ENCODE measurements at places on chromosomes 13 and 19.
A peak's percentile ranks its signal among the peaks of the same experiment; 100 is the strongest.

- no peak for DNase-seq
Observed at GRCh38 chr13:40153516-40153915, 498.1 kb downstream of the COG6 start.

DNA sequence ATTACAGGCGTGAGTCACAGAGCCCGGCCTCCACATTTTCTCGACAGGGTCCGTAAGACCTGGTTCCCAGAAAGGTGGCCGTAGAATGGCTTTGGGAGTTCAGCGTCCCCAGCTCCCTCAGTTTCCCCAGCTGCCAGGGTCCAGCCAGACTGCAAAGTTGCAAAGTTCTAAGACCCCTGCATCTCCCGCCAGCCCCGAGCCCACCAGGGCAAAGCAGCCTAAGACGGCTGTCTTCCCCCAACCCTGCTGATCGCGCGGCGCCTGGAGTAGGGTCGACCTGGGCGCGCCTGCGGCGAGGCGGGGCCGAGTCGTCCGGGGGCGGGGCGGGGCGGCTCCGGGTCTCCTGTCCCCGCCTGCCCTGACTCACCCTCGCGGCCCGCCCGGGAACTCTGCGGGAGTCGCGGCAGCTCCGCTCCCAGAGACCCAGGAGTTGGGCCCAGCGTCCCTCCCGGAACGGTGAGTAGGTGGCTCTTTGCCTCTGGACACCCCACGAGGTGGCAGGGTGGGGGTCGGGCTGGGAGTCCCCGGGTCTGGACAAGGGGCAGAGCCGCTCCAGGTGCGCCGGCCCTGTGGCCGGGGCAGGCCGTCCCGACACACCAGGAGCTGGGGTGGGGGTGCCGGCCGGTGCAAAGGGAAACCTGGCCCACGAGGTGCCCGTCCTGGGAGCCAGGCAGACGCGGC is at the start of gene LRRC8E:
TSS of gene LRRC8E (plus strand) at position 366 of the 681 bp plus-strand sequence. CDS start 7,094 bp downstream, outside the sequence.
- no peak for DNase-seq

GRCh38 chr19:38394488-38394887 is 6.0 kb downstream of the SPRED3 start:
- peak; percentile 73 for DNase-seq

DNA sequence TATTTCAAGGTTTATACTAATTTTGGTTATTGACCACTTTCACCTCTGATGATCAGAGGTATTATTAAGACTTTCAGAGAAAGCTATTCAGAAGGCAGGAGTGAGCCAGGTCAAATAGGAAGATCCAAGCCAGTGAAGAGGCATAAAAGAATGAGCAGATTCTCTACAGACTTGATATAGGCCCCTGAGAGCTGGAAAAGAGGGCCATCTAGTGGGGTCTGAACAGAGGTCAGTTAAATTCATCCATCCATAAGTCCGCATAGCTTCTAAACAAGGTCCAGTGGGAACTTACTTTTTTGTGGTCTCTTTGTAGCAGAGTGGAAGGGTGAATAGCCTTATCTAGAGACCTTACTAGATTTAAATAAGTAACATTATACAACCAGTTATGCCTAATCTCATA is 126.6 kb upstream of the UFM1 start:
- no peak for DNase-seq

DNA sequence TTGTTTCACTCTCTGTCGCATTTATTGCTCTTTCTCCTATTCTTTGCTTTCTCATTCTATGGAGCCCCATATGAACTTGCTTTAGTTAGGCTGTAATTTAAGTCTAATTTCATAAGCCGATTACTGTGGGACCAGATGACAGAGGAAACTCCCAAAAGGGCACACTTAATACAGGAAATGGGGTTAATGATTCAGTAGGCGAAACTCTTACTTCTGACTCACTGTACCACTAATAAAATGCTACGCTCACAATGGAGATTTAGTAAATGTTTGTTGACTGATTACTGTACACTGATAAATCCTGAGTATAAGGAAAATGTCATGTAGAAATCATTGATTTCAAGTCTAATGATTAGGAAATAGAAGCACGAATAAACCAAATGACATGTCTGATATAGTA is 276.4 kb downstream of the KLF5 start:
- no peak for DNase-seq

- no peak for DNase-seq
Observed at GRCh38 chr19:41386442-41386841, 10.1 kb downstream of the TMEM91 start.

DNA sequence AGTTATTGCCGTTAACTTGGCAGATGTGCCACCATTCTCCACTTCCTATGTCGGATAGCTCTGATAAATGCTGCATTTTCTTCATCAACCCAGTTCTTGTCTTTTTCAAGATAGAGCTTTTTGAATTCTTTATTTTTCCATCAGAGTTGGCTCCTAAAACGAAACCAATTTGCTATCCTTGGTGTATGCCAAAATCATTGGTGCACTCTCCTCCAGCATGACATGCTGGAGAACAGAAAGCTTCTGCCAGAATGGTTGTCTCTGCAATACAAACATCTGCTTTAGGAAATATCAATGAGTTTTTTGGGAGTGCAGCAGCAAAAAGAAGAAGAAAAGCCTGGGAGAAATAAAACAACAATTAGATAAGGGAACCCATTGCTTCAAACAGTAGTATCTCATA is 124.2 kb downstream of the CDK8 start:
- DNase-seq = no peak

DNA sequence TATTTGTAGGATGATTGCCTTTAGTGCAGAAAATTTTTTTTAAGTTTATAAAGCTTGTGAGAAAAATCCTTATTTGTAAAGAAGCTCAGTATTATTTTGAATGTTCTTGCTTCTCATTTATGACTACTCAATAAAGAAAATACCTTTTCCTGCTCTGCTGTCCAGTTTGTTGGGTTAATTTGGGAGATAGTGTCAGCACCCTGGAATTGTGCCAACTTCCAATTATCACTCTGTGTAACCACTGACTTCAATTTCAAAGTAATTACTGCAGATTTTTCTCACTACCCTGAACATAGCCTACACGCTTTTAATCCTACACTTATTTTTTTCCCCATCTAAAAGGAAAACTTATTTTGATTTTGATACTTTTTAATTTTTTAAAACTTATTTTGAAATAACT is 93.1 kb downstream of the GGACT start:
- DNase-seq = no peak

GRCh38 chr13:107730813-107731212 is 484.5 kb downstream of the LIG4 start:
- DNase-seq = no peak

DNA sequence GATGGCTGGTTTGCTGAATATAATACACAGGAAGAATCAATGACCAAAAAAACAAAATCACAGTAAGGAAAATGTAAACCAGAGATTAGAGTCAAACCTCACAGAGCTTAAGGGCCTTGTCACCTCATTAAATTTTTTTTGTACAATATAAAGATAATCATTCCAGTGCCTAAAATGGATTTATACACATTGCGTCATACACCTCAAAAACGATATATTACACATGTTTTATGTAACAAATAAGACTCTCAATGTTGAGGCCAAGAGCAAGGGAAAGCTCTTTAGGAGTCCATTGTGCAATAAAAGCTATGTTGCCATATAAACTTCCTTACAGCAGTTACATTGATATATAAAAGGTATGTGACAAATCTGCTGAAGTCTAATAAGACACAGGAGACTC is 856.7 kb upstream of the SLITRK1 start:
- DNase-seq = no peak

DNA sequence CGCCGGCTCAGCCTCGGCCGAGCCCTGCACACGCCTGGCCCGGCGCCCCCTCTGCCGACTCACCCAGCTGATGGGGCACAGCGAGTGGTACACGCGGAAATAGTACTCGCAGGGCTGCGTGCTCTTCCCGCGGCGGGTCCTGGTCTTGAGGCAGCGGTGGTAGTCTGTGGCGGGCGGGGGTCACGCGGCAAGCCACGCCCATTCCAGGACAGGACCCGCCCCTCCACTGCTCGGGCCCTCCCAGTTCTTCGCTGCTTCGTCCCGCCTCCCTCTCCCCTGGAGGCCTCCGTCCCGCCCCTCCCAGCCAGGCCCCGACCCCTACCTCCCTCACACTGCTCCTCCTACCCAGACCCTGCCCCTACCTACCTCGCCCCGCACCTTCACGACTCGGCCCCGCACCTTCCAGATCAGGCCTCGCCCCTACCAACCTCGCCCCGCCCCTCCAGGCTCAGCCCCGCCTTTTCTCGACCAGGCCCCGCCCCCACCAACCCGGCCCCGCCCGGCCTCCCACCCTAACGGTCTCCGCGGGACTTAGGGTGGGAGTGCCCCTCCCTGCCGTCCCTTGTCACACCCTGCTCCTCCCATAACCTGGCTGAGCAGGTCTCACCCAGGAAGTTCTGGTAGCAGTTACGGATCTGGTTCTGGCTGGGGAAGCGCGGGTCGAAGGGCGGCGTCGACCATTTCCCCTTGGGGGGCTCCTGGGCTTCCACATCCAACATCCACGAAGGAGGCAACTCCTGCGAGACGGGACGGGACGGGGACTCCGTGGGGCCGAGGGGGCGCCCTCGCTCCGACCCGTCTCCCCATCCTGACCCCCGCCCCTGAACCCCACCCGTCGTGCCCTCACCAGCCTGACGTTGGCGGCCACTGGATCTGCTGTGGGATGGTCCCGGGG is 469 bp downstream of the COX6B2 start:
- peak; percentile 27 for DNase-seq

DNA sequence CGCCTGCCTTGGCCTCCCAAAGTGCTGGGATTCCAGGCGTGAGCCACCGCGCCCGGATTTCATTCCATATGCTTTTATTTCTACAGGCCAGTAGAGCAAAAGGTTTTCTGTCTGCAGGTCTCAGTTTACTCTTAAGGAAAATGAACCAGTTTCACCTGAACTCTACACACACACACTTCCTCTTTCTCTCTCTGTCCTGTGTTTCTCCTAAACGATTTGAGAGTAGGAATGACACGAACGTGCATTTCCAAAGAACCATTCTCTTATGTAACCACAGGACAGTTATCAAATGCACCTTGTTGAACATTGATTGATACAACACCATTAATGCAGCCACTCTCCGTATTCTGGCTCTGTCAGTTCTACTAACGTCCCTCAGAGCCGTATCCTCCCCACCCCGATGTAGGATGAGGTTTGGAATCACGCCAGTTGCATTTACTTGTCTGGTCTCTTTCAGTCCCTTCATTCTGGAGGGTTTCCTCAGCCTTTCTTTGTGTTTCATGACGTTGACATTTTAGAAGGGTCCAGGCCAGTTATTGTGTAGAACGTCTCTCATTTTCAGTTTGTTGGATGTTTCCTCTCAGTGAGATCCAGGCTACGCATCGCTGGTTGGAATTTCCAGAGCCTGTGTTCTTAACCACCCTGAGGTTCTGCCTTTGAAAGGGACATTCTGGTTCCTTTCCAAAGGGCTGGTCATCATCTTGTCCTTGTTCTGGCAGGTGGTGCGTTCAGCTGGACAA is 36.0 kb downstream of the BICRA start:
- no peak for DNase-seq

- DNase-seq = no peak
Observed at GRCh38 chr13:32255724-32256109, 59.4 kb downstream of the ZAR1L start.

DNA sequence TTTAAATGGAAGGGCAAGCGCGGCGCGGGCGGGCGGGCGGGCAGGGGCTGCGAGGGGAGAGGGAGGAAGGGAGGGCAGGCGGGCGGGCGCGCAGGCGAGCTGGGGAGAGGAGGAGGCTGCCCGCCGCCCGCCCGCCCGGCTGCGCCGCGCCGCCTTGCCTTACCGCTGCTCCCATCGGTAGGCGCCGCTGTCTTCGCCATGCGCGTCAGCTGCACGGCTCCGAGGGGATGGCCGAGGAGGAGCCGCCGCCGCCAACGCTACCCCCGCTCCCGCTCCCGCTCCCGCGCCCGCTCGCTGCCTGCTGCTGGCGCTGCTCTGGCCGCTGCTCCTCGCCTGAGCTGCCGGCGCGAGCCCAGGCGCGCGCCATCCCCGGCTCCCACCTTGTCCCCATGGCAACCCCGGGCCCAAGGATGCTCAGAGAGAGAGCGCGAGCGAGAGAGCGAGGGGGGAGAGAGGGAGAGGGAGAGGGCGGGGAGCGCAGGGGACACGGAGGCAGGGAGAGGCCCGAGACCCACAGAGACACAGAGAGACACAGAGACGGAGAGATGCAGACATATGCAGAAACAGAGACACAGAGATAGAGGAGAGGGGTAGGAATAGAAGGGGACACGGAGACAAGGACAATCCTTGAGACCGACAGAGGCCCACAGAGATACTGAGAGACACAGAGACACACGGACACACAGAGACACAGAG is 40.3 kb downstream of the DEDD2 start:
- DNase-seq = peak; percentile 66

Measured in stimulated activated CD8-positive, alpha-beta memory T cell treated with anti-CD3 and anti-CD28 coated beads, Interleukin-15, amount 100 ng/mL, for 48 hours (primary cell).